ENCODE measurements at places on chromosomes 11 and 22.

DNA sequence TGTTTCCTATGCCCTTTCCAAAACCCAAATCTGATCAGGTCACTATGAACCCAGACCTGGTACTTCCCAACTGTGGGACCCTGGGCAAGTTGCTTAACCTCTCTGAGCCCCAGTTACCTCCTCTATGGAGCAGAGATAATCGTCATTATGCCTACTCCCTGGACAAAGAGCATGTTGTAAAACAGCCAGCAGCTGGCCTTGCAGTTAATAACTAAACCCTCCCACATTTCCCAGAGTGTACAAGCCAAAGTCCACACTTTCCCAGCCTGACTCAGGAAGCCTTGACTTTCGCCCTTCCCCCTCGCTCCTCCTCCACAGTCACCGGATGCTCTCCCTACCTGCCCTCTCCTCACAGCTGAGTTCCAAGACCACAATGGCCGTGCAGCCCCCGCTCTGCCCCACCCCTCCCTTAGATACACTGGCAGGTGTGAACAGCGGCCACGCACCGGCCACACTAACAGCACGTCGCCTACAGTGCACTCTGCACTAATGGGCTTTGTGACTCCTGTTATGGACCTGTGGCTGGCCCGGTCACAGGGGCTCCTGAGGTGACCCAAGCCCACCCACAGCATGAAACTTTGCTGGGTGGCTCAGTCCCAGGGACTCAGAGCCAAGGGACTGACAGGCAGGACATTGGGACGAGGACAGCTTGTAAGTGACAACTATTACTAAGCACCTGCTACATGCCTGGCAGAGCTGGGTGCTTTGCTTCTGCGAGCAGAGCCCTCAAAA lies 15.6 kb upstream of the MFNG start:
- peak; percentile 47 for DNase-seq

GRCh38 chr11:38543311-38543710 lies 1945.3 kb upstream of the RAG2 start:
- DNase-seq, result peak; percentile 40

- DNase-seq, result peak; percentile 16
Observed at GRCh38 chr22:39960791-39961746, 872 bp downstream of the TMA7B start.

- DNase-seq, result no peak
Observed at GRCh38 chr11:43397251-43397650, 38.5 kb downstream of the TTC17 start.
